ENCODE measurements at places on chromosomes 3 and 15.

- no peak for DNase-seq
Observed at GRCh38 chr3:109897734-109898133, 560.4 kb upstream of the DPPA4 start.

- DNase-seq, result no peak
Observed at GRCh38 chr3:46888705-46889104, 11.2 kb downstream of the PTH1R start.

GRCh38 chr15:89936051-89936785 is 23.5 kb upstream of the ARPIN start:
- no peak for DNase-seq

DNA sequence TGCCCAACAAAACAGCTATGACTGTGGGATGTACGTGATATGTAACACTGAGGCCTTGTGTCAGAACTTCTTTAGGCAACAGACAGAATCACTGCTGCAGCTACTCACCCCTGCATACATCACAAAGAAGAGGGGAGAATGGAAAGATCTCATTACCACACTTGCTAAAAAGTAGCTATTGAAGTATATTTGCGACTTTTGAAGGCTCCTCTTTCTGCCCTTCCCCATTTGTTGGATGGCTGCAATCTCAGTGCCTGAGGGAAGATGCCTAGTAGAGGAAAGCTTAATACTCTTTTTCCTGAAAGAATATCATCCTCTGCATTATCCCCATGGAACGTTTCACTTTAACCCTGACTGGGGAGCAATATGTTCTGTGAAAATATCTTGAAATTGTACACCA is 21.9 kb downstream of the SENP8 start:
- no peak for DNase-seq

DNA sequence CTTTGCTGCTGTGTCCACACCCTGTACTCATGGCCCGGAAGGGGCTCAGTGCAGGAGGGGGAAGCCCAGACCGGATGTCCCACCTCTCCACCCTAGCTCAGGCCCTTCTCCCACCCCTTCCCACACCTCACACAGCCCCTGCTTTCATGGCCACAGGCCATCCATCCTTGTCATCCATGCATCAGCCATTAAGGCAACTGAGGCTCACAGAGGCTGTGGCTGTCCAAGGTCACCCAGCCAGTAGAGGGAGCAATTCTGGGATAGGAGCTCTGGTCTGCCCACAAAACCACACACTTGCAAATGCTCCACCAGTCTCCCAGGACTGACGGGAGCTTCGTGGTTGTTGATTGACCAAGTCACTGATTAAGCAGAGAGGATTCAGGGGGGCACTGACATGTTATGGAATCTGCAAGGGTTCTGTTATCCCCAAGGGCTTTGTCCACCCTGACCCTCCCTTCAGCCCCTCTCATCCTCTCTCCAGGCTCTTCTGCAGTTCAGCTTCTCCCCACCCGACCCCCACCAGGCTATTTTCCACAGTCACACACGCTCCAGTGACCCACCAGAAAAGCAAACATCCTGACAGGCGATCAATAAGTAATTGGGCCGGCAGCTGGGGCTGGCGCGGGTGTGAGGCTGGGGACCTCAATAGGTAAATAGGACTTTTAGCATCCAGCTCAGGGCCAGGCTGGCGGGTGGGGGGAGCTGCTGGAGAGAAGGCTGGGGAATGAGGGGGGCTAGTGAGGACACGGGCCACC is 15.1 kb downstream of the LINGO1 start:
- DNase-seq, result peak; percentile 29

- no peak for DNase-seq
Observed at GRCh38 chr3:48881006-48881405, 17.7 kb downstream of the SLC25A20 start.

DNA sequence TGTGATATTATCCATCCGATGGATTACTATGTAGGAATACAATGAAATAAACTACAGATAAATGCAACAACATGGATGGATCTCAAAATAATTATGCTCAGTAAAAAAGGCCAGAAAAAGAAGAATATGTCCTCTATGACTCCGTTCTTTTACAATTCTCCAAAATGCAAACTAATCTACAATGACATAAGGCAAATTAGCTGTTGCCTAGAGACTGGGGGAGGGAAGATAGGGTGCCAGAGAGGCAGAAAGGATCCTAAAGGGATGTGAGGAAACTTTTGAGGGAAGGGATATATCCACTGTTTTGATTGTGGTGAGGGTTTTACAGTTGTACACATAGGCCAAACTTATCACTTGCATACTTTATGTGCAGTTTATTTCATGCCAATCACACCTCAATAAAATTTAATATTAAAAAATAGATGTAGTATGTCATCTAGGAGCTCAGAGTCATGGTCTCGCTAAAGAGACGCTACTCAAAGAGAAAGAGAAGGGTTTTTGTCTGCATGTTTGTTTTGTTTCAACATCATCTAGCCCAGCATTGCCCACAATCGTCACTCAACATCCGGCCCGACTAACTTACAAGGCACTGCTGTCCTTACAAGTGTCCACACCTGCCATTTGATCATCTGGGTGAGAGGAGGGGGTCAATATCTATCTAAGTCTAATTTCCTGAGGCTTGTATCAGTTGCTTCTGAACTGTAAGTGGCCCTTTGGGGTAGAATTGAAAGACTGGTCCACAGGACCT is 29.5 kb downstream of the HES1 start:
- DNase-seq, result no peak

- no peak for DNase-seq
Observed at GRCh38 chr15:36734366-36734765, 154.9 kb downstream of the CDIN1 start.

DNA sequence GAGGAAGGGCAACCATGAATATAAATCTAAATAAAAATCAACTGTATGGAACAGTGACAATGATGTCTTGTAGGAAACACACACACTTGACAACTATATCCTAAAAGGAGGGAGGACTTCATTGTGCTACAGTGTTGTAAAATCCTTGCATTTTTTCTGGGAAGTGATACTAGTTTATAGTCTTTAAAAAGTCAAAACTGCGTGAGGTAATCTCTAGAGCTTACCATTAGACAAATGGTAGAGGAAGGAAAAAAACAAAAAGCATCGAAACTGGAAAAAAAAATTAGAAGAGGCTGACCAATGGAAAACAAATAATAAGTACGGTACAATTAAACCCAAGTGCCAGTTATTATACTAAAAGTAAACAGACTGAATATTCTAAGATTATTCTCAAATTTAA is 38.7 kb downstream of the CHSY1 start:
- no peak for DNase-seq

GRCh38 chr3:47089630-47090029 is 74.3 kb downstream of the SETD2 start:
- no peak for DNase-seq

DNA sequence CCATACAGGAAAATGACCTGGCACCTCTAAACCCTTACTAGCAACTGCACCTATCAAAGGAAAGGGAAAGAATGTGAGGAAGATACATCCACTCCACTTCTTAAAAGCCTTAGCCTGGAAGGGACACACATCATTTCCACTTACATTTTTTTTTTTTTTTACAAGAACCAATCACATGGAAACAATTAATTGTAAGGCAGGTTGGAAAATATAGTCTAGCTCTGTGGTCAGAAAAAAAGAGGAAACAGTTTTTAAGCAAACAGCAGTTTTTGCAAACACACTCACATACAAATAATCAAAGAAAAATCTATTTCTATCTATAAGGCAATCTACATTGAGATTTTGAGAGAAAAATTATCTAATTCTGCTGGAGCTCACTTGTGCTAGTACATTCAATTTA is 98.9 kb upstream of the SPRED1 start:
- no peak for DNase-seq

Data from PC-3 (cell line).